ENCODE measurements at places on chromosomes 1 and 21. TPM values are rescaled to one million over a fixed set of nuclear protein-coding genes. Genes with fewer than 3 reads are reported as not detected.

DNA sequence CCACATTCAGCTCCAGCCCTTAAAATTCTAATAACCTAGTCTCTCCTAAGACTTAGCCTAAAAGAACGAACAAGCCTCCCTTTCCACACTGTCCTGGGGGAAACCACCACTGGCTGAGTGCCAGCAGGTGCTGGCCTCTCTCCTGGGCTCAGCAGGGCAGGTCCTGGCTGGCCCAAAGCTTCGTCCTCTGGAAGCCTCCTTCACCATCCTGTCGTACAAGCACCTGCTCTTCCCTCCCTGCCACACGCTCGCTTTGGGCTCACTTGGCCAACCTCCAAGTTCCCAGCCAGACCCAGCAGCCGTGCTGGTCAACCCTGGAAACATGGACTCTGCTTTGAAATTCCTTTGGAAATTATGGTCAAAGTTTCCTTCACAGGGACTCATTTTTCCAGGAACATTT is 58.2 kb upstream of the SLC25A33 start:
- DNase-seq, result no peak

- DNase-seq, result no peak
Measured at GRCh38 chr1:55214934-55215193, 300 bp downstream of the USP24 start.

GRCh38 chr1:238611406-238611805 is 720.7 kb upstream of the ZP4 start:
- DNase-seq, result no peak

- no peak for DNase-seq
Measured at GRCh38 chr21:38166173-38166535, 90.6 kb upstream of the KCNJ15 start.

Gene SLC45A1
- polyA plus RNA-seq, result 3.1 TPM

DNA sequence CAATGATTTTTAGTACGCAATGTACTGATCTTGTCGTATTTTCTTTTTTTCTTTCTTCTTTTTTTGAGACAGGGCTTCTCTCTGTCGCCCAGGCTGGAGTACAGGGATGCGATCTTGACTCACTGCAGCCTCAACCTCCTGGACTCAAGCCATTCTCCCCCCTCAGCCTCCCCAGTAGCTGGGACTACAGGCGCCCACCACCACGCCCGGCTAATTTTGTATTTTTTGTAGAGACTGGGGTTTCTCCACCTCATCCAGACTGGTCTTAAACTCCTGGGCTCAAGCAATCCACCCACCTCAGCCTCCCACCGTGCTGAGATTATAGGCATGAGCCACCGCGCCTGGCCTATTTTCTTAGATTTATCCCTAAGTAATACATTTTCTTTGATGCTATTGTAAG is 43.9 kb upstream of the COL6A2 start:
- DNase-seq, result no peak
